AG09319 (cell line): ENCODE measurements at places on chromosomes 16 and 17.

DNA sequence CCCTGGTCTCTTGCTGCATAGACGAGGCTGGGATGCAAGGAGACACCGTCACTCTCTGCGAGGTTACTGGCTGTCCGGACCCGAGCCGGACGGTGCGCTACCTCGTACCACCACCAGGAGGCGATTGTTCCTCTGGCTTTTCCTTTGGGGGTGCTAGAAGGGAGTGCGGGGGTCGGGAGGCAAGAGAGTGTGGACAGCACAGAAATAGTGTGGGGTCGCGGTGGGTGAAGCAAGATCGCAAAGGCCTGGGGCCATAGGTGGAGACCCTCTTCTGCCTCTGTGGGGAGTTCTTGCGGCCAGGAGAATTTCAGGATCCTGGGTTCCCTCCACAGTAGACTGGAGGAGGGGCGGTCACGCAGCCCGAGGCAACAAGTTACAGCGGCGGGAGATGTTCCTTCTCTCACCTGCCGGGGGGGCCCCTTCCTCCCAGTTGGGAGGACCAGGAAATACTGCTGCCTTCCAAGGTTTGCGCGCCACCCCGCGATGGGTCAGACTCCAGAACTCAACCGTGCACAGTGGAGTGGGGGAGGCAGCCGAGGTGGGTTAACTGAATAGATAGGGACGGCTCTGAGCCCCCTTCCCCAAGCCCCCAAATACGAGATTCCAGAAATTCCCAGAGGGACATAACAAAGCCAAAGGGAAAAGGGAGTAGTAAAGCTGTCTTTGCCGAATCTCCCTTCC is 6.9 kb downstream of the PHOSPHO1 start:
- no peak for DNase-seq

DNA sequence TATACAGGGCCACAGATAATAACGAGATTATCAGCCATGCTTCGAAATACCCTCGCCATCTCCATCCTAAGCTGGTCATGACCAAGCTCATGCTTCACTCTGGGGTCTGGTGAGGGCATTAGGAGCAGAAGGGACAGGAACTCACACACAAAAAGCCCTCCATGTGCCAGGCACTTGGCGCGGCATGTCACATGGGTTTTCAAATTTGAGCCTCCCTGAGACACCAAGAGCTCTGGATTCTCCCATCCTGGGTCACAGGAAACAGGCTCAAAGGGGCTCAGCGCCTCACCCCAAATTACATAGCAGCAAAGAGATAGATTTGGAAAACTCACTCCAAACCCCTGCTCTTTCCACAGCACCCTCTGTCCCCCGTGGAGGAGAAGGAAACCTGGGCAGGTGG is 239.5 kb downstream of the GSG1L start:
- DNase-seq = no peak

GRCh38 chr17:28949185-28950016 is 1.9 kb downstream of the PHF12 start:
- DNase-seq = no peak

- DNase-seq = peak; percentile 42
Observed at GRCh38 chr17:16106161-16106891, 106.7 kb downstream of the TTC19 start.

- DNase-seq = no peak
Observed at GRCh38 chr17:70121126-70121525, 46.1 kb downstream of the KCNJ16 start.
